Pulmonary artery endothelial cell (primary cell): ENCODE measurements at places on chromosomes 5 and 9. TPM values are rescaled to one million over a fixed set of nuclear protein-coding genes. Genes with fewer than 3 reads are reported as not detected.

DAB2IP gene
- 13.7 and 17.0 TPM in 2 replicates for total RNA-seq

TMEM252 gene
- not detected in 2 replicates for total RNA-seq

INSYN2B gene
- 8.8 and 21.4 TPM in 2 replicates for total RNA-seq

UGCG gene
- total RNA-seq = 46.5 and 68.3 TPM in 2 replicates

ATOX1 gene
- 63.6 and 68.7 TPM in 2 replicates for total RNA-seq

OR1J1 gene
- not detected in 2 replicates for total RNA-seq

CCDC192 gene
- not detected in 2 replicates for total RNA-seq

KCNMB1 gene
- total RNA-seq = 0.35 and 0.86 TPM in 2 replicates

TMC1 gene
- total RNA-seq = 0.46 and 0.99 TPM in 2 replicates

ABCA1 gene
- total RNA-seq = 5.9 and 7.2 TPM in 2 replicates

CARD9 gene
- total RNA-seq = 0.59 and 1.1 TPM in 2 replicates

SECISBP2 gene
- total RNA-seq = 22.5 and 23.1 TPM in 2 replicates

IRX1 gene
- total RNA-seq = not detected in 2 replicates

ADAMTS12 gene
- total RNA-seq = 0.39 TPM in 1 of 2 replicates, not detected in the other

DNA sequence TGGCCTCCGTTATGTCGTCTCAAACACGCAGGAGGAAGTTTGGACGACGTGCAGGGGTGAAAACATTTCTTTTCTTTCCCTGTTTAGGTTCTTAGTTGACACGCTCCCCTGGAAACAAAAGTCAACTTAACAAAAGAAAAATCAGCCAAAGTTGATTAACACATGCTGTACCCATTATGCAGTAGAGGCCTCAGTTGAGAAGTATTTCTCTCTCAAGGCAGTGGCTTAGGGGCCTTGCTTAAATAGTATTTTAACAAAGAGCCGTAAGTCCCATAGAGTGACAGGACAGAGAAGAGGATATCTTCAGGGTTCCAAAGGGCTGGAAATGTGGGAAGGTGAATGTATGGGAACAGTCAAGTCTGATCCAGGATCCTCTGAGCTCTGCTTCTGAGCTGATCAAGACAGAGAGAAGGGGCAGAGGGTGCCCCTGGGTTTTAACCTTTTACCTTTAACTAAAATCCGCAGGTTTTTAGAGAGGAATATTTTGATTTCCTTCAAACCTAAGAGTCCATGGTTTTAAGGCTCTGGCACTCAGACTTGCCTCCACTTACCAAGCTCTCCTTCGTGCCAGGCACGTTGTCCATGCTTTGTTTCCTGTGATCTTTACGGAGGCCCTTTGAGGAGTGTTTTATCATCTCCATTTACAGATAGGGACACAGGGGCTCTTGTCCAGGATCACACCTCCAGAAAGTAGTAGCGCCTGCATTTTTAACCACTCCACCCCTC, 629 bp upstream of the CD74 start:
- DNase-seq = no peak

- DNase-seq = no peak
These were observed 76.2 kb downstream of the STK10 start for GRCh38 chr5:172111852-172112225.

DNA sequence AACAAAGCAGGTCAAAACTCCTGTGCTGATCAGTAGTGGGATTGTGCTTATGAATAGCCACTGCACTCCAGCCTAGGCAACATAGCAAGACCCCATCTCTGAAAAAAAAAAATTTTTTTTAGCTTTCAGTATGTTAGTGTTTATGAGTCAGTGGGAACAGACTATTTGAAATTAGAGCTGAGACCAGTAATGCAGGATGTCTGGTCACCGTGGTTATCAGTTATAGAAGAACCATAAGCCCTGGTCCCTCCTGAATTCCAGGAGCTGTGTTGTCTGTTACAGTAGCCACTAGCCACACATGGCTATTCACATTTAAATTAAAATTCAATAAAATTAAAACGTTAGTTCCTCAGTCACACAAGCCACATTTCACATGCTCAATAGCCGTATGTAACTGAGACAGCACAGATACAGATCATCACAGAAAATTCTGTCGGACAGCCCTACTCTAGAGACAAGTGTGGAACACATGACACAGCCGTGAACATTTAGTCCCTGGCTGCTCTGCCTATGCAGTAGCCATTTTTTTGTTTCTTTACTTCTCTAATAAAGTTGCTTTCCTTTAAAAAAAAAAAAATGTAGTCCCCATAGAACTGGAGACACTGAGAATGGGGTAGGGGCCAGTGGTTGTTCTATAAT, 96.1 kb upstream of the SAP30L start:
- DNase-seq = no peak

GRCh38 chr5:113321276-113321675, 113.5 kb downstream of the TSSK1B start:
- DNase-seq = no peak

GRCh38 chr5:116159006-116159405, 74.2 kb downstream of the COMMD10 start:
- DNase-seq = no peak

- DNase-seq = no peak
These were observed 120.8 kb upstream of the SLC27A6 start for GRCh38 chr5:128844354-128844923.

DNA sequence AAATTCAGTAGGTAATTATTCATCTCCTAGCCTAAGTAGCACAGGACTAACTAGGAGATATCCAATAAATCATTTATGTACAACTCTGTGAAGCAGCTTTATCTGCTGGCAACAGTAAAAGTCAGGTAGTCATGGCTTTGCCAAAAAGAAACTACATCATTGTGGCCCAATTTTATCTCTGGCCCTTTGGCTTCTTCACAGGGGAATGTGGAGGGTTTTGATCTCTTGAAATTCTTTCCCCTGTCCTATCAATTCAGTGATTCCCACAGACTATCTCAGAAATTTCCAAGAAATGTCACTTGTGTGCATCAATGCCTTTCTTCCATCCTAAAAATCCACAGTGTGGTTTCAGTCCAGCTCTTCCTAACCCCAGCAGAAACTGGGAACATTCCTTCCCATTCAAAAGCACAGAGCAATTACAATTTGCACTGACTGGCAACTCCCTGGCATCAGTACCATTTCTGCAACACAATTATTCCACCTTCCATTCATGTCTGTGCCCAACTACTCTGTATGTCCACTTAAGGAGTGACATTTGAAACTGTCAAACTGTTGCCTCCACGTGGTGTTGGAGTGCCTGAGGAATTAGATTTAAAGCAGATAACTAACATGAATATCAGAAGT, 6.6 kb downstream of the CDC14B start:
- DNase-seq = no peak

DNA sequence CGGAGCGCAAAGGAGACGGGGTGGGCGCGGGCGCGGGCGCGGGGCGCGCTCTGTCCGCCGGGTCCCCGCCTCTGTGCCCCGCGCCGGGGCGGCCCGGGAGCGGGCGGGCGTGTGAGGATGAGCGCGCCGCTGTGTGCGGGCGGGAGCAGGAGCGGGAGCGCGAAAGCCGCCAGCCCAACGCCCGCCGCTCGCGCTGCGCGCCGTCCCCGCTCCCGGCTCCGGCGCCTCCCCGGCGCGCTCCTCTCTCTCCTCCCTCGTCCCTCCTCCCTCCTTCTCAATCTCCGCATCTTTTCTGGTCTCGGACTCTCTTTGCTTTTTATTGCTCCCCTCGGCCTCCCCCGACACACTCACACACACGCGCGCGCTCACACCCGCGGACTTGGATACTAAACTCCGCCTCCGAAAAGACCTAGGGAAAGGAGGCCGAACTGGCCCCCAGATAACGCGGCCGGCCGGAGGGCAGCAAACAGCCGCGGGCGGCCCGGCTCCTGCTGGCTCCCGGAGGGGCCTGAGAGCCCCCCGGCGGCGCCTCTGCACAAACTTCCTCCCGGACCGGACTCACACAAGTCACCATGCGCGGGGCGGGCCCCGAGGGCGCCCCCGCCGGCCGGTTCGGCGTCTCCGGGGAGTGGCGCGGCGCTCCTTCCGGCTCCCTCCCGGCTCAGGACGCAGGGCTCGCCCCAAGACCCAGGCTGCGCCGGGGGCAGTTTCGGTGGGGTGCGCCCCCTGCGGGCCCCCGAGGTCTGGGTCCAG, at the start of gene FIBCD1:
FIBCD1 (minus strand) TSS at position 596 of the 753 bp plus-strand sequence. CDS start 640 bp downstream, outside the sequence.
- no peak for DNase-seq

DNA sequence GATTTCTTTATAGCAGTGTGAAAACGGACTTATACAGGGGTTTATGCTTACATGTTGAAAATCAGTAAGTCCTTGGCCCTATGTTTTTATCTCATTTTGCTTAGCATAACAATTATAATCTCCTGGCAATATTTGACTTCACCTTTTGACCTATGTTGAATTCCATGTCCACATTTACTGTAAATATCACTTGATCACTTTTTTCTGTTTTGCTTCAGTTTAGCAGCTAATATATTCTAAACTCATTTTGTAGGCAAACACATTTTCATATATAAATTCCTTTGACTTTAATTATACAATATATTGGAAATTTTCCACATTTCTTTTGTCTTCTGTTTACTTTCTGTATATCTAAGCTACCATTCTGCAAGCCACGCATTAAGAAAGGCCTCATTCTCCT, 674.0 kb downstream of the MAT2B start:
- no peak for DNase-seq

DNA sequence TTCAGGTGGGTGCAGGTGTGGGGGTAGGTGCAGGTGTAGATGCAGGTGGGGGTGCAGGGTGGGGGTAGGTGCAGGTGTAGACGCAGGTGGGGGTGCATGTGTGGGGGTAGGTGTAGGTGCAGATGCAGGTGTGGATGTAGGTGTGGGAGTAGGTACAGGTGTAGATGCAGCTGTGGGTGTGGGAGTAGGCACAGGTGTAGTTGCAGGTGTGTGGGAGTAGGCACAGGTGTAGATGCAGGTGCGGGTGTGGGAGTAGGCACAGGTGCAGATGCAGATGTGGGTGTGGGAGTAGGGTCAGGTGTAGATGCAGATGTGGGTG, 94.6 kb downstream of the PHF2 start:
- no peak for DNase-seq

DNA sequence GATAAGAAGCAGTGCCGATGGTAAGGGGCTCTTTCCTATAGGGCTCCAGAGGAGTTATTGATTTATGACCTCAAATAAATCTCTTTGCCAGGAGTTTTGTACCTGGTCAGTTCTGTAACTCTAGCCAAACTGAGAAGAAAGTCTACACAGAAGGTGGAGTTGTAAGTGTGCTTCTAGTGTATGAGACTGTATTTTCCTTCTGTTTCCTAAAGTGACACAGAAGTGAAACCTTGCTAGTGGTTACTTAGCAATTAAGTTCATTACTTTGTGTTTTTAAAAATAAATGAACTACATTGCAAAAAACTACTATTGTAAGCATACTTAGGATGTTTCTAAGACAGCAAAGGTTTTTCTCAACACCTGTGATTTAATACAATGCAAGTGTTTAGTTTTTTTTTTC, 48.7 kb upstream of the ACTBL2 start:
- no peak for DNase-seq

DNA sequence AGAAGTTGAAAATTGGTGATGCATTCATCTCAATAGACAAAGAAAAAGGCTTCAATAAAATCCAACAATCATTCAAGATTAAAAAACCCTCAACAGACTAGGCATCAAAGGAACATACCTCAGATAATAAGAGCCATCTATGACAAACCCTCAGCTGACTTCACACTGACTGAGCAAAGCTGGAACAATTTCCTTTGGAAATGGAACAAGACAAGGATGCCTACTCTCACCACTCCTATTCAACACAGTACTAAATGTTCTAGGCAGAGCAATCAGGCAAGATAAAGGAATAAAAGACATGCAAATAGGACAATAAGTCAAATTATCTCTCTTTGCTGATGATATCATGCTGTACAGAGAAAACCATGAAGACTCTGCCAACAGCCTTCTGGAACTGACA, 1188.1 kb downstream of the DTWD2 start:
- no peak for DNase-seq

- DNase-seq = no peak
These were observed 242.1 kb upstream of the DAPK1 start for GRCh38 chr9:87255431-87256155.

DNA sequence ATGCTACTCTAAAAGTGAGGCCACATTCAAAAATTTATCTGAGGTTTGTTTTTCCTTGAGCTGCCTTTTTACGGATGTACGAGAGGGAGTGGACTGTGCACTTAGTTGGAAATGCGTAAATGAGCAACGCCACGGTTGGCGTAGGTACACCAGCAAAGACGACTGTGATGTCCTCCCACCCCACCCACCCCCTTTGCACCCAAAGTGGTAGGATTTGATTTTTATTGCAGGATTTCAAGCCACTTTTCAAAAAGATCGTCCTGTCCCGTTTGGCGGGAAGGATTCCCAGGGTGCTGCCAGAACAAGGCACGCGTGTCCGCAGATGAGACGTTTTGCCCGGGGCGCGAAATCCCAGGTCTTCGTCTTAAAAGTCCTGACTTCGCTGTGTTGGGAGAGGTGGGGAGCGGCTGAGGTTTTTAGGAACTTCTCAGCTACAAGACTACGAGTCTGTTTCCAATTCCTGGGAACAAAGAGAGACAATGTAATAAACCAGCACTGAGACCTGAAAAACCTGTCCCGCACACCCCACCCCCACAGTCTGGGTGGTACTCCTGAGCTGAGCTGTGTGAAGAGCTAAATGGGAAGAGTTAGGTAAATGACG, 1.0 kb upstream of the TLE1 start:
- no peak for DNase-seq

DNA sequence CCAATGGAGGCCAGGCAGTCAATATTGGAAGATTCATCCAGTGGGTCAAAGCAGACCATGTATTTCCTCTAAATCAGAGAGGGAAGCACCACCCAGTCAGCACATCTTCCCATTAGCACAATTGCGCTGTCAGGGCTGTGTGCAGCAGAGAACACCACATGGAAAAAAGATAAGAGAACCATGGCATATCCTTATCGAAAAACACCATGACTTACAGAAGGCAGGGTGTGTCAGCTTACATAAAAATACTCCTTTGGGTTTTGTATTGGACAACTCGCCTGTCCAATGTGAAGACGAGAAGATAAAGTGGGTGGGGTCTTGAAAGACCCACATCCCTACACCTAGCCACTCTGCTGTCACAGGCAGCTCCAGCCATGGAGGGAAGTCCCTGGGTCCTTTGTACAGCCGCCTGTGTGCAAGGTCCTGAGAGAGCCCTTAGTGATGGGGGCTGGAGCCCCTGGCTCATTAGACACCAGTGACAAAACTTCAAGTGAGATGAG, 71.9 kb upstream of the SPATA31E1 start:
- no peak for DNase-seq

GRCh38 chr9:38068701-38069628, at the start of gene SHB:
TSS of gene SHB (minus strand) at chr9:38069227. CDS start at chr9:38068645, 582 bp downstream.
- no peak for DNase-seq

DNA sequence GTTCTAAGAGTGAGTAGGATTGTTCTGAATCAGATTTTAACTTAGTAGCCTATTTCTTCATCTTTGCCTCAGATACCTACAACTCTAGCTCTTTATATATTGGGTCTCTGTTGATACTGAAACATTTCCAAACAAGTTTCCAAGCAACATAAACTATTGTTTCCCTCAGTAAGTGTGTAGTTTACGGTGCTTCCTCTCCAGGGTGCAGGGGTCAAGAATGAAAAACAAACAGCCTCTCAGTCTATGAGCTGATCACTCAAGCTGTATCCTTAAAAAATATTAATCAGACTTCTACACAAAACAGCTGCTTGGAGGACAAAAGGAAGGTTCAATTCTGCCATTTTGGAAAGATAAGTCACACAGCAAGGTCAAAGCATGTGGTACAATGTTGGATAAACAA, 75.0 kb downstream of the ADAMTS12 start:
- peak; percentile 92 for DNase-seq
